ENCODE measurements at places on chromosomes 5 and 9. TPM values are rescaled to one million over a fixed set of nuclear protein-coding genes. Genes with fewer than 3 reads are reported as not detected.

The FCN2 gene
- not detected for total RNA-seq

The SLC4A9 gene
- 0.32 TPM for total RNA-seq

The CARD6 gene
- 24.3 TPM for total RNA-seq

The SPATA6L gene
- total RNA-seq = 16.3 TPM

The PCDHAC1 gene
- total RNA-seq = 3.1 TPM

The ZNF367 gene
- 1.1 TPM for total RNA-seq

The CDC20B gene
- 0.24 TPM for total RNA-seq

The ARRDC3 gene
- 90.5 TPM for total RNA-seq

The IZUMO3 gene
- not detected for total RNA-seq

GRCh38 chr9:82404881-82405280 lies 416.3 kb downstream of the SPATA31D1 start:
- DNase-seq = no peak

DNA sequence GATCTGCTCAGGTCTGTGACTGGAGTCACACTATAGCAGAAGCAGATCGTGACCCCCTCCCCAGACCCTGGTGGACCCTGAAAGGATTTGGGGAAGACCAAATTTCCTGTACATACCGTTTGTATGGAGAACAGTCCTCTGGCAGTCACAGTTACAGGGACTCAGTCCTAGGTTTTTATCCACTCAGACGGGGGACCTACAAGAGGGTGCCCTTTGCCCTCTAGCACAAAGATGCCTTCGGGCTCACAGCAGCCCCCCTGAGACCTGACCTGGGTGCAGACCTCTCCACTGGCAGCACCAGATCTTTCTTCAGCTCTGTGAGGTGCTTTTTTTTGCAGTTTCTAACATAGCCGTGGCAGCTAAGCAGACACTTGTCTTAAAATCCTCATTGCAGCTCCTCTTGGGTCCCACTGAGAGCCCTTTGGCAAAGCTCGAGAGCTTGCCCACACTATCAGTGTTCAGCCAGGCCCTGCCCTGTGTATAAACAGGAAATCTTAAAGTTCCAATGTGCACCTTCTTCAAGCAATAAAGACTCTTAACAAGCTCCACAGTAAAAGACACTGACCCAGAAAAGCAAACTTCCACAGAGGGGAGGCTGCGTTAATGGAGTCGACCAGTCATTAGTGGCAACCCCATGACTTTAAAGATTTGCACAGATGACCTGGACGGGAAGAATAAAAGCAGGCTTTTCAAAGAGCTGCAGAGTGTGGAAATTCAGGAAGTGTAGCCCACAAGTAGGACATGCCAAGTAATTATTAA lies 71.8 kb upstream of the LHFPL2 start:
- no peak for DNase-seq

- no peak for DNase-seq
Measured at GRCh38 chr9:19116107-19116790, 11.0 kb downstream of the PLIN2 start.

DNA sequence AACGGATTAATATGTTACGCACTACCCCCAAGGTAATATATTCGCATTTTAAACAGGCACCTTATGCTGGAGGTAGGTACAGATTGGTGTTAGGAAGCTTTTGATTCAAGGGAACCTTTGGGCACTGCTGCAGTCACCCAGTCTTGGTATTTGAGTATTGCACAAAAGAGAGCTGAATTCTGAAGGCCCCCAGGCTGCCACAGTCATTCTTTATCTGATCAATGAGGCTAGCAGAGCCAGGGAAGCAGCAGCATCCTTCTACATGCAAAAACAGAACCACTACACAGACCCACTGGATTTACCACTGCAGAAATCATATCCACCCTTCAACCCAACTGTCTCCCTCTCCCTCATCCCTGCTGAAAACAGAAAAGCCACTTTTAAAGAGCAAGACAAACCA lies 121.2 kb upstream of the GRIN3A start:
- no peak for DNase-seq

GRCh38 chr9:15305470-15305869 lies 1.5 kb downstream of the TTC39B start:
- DNase-seq = no peak

- no peak for DNase-seq
Measured at GRCh38 chr5:74766418-74766848, 484 bp downstream of the GFM2 start.

DNA sequence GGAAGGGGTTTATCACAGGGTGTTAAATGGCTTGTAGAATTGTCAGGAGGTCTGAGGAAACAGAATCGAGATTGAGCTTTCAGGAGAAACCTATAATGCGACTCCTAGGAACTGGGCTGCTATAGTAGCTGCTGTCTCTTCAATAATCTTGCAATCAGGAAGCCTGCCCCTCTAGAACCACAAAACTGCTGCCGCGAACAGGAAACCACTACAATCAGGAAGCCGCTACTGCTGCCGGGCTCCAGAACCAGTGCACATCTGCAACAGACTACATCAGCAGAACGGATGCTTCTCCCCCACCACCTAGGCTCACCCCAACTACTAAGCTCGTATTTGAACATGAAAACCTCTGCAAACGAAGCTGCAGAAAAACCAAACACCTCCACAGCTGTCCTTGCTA lies 31.6 kb downstream of the TNFSF8 start:
- peak; percentile 67 for DNase-seq

DNA sequence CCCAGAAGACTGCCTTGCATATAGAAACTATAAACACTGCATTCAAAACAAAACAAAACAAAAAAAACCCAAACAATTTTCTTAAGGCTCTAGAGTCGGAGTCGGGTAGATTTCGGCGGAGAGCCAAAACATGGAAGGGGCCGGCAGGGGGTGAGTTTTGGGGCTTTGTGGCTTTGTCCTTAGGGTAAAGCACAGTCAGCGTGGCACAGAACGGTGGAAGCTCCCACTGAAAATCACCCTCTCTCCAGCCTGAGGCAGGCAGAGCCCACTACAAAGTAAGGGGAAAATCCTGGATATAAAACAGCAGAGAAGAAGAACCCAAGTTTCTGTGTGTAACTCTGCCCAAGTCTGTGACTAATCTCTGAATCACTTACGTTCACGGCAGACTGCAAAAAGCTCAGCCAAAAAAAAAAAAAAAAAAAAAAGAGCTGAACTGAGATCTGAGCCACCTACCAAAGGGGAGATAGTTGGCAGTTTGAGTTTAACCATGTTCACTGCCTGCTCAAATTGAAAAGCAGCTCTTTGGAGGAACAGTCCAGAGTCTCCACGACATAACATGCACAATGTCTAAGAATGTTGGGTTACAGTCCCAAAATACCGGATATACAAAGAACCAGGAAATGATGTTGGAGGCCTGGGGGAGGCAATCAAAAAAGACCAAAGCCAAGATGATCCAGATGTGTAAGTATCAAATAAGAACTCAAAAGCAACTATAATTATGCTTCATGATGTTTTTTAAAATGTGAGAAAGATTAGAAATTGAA lies 26.6 kb upstream of the OR2K2 start:
- DNase-seq = no peak

GRCh38 chr5:76166886-76167576 lies 83.8 kb downstream of the SV2C start:
- no peak for DNase-seq

- DNase-seq = no peak
Measured at GRCh38 chr5:143102411-143102810, 301.1 kb downstream of the NR3C1 start.

DNA sequence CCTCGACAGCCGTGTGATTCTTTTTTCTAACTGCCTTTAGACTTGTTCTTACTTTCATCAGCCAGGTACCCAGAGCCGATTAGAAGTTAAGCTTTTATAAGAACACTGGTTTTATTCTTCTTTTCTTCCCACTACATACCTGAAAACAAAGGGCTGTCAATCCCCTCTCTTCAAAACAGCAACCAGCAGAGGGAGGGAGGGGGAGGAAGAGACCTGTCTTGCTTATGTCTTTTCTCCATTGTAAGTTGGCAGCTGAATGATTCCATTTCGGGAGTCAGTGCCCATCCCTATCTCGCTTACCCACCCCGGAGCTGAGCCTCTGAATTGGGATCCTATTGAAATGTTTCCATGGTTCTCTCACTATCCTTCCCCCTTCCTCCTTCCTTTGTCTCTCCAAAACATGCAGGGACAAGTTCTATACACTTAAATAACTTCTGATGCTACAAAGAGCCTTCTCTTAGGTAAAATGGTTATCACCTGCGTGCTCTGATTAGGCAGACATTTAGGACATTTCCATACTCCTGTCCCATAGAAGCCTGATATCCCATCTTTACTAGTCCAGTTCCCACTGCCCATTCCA lies 83.9 kb upstream of the WWC1 start:
- no peak for DNase-seq

DNA sequence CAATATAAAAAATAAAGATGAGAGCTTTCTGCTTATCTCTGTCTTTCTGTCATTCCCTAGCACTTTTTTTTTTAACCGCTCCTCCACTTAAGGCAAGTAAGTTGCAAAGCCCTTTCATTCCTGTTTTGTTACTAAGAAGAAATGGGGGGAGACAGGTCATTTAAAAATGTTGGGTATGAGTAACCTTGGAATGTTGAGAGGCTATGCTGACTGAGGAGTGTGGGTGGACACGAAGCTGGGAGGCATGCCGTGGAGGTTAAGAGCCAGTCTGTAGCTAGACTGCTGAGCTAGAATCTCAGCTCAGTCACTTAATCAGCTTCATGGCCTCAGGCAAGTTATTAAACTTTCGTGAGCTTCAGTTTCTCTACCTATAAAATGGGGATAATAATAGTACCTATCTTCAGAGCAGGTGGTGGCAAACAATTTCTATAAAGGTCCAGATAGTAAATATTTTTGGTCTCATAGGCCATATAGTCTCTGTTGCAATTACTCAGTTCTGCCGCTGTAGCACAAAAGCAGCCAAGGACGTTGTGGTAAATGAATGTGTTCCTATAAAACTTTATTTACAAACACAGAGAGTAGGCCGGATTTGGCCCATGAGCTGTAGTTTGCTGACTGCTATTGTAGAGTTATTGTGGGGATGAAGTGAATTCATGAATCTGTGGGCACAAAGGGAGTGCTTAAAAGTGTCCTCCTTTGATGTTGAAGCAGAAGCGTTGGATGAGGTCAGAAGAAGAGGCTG lies 220.0 kb downstream of the GABBR2 start:
- DNase-seq = no peak

DNA sequence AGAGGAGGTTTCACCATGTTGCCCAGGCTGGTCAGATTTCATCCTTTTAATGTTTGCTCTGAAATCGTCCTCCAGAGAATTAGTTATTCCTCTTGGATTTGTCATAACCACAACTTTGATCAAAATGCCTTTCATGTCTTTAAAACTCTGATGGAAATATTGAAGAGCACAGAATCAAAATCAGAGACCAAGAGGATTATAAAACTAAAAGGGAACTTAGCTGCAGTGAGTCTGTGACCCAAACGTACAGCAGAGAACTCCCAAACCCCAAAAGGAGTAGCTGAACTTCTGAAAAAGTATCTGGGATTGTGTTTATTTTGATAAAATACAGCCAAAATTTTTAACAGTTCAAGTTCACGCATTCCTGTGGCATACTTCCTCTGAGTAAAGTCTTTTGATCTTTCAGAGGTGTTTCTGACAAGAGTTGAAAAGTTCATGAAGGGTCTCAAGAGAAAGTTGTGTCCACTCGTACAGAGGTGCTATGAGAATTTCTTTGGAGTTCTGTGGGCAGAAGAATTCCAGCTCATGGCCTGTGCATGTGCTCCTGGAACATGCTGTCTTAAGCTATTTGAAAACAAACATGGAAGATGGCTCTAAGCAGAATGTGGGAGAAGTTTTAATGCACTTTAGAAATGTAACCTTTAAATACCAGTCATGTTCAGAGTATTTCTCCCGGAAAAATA lies 124.0 kb downstream of the ESM1 start:
- no peak for DNase-seq

GRCh38 chr9:86733929-86734328 lies 213.4 kb downstream of the GAS1 start:
- no peak for DNase-seq

DNA sequence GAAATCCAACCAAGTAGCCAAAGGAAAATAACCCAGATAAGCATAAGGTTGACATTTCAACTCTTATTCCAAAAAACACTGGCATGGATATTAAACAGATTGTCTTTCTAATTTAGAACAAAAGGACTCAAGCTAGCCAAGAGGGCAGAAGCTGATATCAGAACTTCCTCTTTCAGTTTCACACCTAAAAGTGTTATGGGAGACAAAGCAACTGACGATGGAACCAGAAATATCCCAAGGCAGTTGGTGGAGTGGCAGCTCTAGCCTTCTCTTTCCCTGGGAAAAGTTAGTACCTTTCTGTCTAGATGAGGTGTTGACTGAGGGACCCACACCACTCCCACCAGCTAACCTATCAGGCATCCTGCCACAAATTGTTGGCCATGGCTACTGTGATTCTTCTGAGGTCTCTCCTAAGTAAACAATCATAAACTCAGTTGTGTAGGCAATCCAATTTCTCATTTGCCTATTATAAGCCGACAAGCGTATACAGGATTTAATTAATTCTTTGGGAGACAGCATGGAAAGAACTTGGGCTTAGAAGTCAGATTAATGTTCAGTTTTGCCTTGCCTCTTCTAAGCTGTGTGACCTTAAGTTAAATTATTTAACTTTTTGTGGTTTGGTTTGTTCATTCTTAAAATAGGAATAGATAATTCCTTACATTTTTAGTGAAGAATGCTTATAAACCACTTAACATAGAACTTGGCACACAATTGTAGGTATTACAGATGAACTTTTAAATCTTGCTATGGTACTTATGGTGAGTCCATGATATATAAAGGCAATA lies 110.9 kb upstream of the ADAMTSL1 start:
- DNase-seq = no peak

- DNase-seq = no peak
Measured at GRCh38 chr5:169415371-169415770, 114.4 kb upstream of the SLIT3 start.

DNA sequence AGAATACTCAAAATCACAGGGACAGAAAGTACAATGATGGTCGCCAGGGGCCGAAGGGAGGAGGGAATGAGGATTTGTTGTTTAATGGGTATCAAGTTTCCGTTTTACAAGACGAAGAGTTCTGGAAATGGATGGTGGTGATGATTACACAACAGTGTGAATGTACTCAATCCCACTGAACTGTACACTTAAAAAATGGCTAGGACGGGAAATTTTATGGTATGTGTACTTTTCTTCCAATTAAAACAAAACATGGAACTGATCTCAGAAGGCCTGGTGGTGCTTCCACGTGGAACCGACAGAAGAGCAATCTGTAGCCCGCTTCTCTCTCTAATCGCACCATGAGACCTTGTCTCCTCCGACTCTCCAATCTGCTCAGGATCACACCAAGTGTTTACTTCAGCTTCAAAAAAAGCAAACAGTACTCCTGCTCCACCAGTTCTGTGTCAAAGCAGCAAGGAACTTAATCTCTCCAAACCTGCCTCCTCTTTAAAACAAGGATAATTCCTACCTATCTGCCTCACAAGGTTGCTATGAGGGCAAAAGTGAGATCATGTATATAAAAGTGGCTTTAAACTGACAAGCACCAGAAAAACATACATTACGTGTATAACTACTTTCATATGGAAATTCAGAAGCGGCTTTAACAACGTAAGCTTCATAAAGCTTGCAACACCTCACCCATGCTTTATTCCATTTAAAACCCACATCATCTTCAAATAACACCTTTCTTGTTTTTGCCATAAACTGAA lies 2.1 kb downstream of the ECPAS start:
- DNase-seq = no peak
